ENCODE measurements at places on chromosomes 13 and 19. TPM values are rescaled to one million over a fixed set of nuclear protein-coding genes. Genes with fewer than 3 reads are reported as not detected.
A peak's percentile ranks its signal among the peaks of the same experiment; 100 is the strongest.

DNA sequence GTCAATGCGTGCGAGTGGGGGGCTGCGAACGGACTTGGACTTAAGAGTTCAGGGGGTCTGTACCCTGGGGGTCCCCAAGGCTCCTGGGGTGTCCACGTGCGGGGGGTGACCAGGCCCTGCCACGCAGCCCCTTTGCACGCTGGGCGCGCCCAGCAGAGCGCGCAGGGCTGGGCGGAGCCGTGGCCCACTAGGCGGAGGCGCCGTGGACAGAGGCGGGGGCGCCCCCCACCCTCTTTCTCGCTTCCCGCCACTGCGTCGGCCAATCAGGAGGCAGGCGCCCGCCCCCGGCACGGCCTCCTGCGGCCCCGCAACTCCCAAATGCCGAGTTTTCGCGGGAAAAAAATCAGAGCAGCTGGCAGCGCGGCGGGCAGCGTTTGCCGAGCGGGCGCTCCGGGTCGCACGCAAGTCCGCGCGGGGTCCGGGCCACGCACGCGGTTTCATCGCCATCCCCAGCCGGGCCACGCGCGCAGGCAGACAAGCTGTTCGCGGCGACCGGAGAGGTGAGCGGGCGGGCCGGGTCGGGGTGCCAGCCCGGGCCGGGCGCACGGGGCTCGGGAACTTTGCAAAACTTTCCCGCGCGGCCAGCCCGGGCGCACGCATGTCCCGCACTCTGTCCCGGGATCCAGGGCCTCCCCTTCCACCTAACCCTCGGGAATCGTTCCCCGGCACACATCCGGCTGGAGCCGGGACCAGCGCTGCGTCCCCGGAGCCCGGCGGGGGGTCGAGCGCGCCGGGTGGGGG is at the start of gene UHRF1:
TSS of gene UHRF1 (plus strand) at position 346 of the 741 bp plus-strand sequence. CDS start 1,385 bp downstream, outside the sequence.
- peak within 1 kb of the TSS; percentile 95 for H3K4me3 ChIP-seq
- no peaks in the 10 kb centered on the region for H3K27me3 ChIP-seq
- H3K4me1 ChIP-seq, result peaks cover 42% of the 10 kb centered on the region
- DNase-seq, result peak; percentile 83
- H3K36me3 ChIP-seq, result peaks cover 41% of the 10 kb centered on the region
- peak within 1 kb of the TSS; percentile 87 for H3K27ac ChIP-seq

The TPTE2 gene
- 0.22 TPM for total RNA-seq

- H3K36me3 ChIP-seq, result peaks cover 5% of the 10 kb centered on the region
- DNase-seq, result peak; percentile 82
- H3K27me3 ChIP-seq, result no peaks in the 10 kb centered on the region
- peak overlapping the region; percentile 88 for H3K27ac ChIP-seq
- peak overlapping the region; percentile 26 for H3K4me3 ChIP-seq
These were observed 113.9 kb downstream of the CRYL1 start for GRCh38 chr13:20411638-20412342.

DNA sequence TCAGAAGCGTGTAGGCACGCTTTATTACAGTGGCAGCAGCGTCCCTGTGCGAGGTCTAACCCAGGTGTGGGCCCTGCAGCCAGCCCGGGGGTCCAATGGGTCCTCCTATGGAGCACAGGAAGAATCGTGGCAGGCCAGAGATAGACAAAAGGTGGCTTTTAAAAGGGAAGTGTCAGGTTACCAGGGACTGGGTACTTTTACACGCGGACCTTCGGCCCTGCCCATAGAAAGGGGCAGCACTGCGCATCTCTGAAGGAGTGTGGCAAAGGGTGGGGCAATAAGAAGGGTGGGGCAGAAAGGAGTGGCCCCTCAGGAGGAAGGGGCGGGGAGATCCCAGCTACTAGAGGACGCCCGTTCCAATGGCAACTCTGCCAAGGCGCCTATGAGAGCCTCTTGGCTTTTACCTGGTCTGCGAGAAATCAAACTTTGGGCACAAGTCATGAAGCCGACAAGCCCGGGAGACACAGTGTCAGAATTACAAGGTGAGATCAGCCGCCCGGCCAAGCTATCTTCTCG is 1419.8 kb downstream of the UQCRFS1 start:
- peak overlapping the region; percentile 99 for H3K27ac ChIP-seq
- H3K36me3 ChIP-seq, result peaks cover 28% of the 10 kb centered on the region
- peaks cover 27% of the 10 kb centered on the region for H3K4me1 ChIP-seq
